ENCODE measurements at places on chromosomes 3 and 15. TPM values are rescaled to one million over a fixed set of nuclear protein-coding genes. Genes with fewer than 3 reads are reported as not detected.

DNA sequence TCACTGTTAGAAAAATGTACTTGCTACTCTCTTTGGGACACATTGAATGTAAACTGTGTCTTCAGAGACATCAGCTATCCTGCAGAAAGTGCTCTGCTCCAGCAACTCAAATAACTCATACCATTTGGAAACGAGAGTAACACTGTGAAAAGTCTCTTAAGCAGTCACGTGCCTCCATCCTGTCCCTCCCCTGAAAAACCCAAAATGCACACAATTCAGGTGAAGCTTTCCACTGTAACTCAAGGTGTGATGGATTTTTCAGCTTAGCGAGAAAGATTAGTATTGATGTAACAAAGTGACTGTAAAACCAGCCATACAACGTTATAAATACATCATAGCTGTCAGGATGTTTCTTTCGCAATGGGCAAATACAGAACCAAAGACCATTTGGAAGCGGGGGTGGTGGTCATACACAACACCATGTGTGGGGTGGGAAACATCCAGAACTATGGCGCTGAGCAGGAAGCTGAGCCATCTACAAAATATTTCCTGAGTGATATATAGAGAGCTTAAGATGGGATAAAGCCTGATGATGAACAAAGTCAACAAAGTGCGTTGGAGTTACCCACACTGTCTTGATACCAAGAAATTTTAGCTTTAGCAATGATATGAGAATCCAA lies 332.3 kb downstream of the FOXP1 start:
- no peak for DNase-seq

GRCh38 chr3:142275856-142276255 lies 50.5 kb upstream of the GK5 start:
- no peak for DNase-seq

CCDC33 gene
- total RNA-seq, result not detected

ACY1 gene
- 97.0 TPM for total RNA-seq

GRCh38 chr3:42369304-42369703 lies 41.1 kb downstream of the LYZL4 start:
- no peak for DNase-seq

DNA sequence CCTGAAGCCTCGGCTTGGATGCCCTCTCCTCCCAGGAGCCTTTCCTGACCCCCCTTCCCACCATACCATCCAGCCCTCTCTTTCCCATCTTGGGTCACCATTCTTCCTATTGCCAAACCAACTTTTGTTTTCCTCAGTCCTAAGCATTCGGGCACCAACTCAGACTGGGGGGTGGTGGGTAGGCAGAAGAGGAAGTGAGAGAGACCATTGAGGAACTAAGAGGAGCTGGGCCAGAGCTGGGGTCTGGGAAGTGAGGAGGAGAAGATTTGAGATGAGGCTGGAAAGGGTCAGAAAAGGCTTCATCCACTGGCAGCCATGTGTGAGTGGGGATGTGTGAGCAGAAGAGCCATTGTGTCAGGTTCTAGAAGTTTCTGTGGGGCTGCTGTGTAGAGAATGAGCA lies 37.7 kb downstream of the TKT start:
- peak; percentile 66 for DNase-seq

DNA sequence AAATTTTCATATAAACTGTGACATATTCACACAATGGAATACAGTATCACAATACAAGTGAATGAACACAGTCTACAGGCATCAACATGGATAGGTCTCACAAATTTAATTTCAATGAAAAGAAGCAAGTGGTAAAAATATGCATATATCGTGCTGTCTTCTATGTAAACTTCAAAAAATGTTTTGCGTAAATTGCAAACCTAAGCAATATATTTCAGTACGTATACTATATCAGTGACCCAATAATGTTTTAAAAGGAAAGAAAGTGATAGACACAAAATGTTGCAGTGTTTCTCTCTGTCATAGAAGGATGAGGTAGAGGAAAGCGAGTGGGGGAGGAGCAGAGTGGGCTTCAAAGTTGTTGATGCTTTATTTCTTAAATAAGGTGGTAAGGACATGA lies 468.4 kb upstream of the CNTN3 start:
- no peak for DNase-seq

TRMT10C gene
- total RNA-seq, result 24.9 TPM

SMCO1 gene
- not detected for total RNA-seq

BCHE gene
- 0.11 TPM for total RNA-seq

ANKRD34C gene
- total RNA-seq, result 0.93 TPM

GRCh38 chr3:73471986-73472787 lies 152.6 kb downstream of the PDZRN3 start:
- no peak for DNase-seq

GOLGA8T gene
- not detected for total RNA-seq

GABRB3 gene
- total RNA-seq, result not detected

- peak; percentile 57 for DNase-seq
Measured at GRCh38 chr3:177057768-177058167, 139.5 kb downstream of the TBL1XR1 start.

STIMATE gene
- 39.6 TPM for total RNA-seq

DNA sequence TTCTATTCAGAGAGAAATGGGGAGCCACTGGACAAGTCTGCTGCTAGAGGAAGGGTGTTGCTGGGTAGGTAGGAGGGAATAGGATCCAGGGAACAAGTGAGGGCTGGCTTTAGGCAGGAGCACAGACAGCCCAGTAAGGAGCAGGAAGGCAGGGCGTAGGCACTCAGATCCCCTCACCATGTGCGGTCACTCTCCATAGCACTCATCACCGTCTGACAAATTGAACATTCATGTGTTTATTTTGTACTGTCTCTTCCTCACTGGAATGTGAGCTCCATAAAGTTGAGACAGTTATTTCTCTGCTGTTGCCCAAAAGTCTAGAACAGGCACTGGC lies 24.2 kb upstream of the LRRC34 start:
- no peak for DNase-seq

GRCh38 chr3:37770336-37770735 lies 91.3 kb upstream of the CTDSPL start:
- no peak for DNase-seq

- no peak for DNase-seq
Measured at GRCh38 chr3:183534249-183534648, 21.3 kb downstream of the KLHL6 start.

CCDC13 gene
- total RNA-seq, result 1.9 TPM

DNA sequence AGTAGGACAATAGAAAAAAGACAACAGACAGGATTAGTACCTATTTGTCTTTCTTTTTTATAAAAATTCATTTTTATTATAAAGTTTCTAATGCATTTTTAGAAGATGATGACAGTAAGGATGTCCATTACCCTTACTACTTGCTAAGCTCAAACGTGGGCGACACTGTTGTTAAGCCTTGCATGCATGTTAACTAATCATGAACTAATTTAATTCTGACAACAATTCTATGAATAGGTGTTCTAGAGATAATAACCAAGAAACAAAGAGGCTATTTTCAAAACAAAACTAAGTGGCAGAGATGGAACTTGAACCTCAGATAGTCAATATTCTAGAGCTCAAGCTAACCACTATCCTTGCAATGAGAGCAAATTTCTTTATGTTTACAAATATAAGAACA lies 247.9 kb downstream of the GBE1 start:
- DNase-seq, result no peak

- DNase-seq, result no peak
Measured at GRCh38 chr3:31592764-31593163, 60.0 kb downstream of the STT3B start.

GADL1 gene
- not detected for total RNA-seq

All from Karpas-422 (cell line).